ENCODE measurements at places on chromosomes 6 and 20.
A peak's percentile ranks its signal among the peaks of the same experiment; 100 is the strongest.

GRCh38 chr20:33969563-33969962 is 24.1 kb upstream of the RALY start:
- no peak for DNase-seq

GRCh38 chr6:21438237-21438985 is 155.1 kb upstream of the SOX4 start:
- no peak for DNase-seq

GRCh38 chr6:110980227-110980626 is 1.6 kb upstream of the RPF2 start:
- DNase-seq: no peak

GRCh38 chr20:38270869-38271605 is 10.5 kb upstream of the KIAA1755 start:
- DNase-seq: no peak

DNA sequence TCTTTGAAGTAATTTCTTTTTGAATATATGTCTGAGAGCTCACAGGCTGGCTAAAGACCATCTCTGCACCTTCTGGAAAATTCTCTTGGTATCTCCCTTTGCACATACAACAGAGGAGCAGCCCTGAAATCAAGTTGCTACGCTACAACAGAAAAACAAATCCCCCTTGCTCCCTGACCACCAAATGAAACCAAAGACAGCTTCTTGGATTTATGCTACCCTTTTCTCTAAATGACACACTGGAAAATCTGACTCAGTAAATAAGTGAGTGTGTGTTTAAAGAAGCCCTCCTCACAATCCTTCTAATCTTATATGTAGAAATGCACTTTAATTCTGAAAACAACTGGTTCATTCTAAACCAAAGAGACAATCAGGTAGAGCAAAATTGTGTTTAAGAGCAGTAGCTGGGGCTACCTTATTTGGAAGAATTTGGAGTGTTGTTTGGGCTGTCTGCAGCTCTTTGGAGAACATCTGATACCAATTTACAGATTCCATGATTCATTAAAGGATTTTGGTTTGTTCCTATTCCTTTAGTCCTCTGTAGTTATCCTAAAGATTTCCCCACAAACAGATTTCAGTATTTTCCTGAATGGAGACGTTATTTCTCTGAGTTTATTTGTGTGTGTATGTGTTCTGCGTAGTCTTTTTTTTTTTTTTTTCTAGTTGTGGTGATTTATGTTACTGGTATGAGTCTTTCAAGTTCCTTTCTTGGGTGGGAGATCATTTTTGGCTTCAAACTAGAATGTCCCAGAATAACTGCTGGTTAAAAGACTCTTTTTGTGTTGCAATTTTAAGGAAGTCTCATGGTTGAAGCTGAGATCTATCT is 36.4 kb upstream of the UTRN start:
- no peak for DNase-seq

DNA sequence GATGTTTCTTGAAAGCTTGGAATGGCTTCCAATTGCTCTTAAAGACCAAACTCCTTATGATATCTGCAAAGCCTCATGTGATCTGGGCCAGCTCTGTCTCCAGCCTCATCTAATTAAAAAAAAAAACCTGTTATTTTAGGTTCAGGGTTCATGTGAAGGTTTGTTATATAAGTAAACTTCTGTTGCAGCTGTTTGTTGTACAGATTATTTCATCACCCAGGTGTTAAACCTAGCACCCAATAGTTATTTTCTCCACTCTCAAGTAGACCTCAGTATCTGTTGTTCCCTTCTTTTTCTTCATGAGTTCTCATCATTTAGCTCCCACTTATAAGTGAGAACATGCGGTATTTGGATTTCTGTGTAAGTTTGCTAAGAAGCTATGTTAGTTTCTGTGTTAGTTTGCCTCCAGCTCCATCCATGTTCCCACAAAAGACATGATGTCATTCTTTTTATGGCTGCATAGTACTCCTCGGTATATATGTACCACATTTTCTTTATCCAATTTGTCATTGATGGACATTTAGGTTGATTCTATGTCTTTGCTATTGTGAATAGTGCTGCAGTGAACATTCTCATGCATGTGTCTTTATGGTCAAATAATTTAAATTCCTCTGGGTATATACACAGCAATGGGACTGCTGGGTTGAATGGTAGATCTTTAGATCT is 30.2 kb upstream of the TFB1M start:
- DNase-seq: no peak

DNA sequence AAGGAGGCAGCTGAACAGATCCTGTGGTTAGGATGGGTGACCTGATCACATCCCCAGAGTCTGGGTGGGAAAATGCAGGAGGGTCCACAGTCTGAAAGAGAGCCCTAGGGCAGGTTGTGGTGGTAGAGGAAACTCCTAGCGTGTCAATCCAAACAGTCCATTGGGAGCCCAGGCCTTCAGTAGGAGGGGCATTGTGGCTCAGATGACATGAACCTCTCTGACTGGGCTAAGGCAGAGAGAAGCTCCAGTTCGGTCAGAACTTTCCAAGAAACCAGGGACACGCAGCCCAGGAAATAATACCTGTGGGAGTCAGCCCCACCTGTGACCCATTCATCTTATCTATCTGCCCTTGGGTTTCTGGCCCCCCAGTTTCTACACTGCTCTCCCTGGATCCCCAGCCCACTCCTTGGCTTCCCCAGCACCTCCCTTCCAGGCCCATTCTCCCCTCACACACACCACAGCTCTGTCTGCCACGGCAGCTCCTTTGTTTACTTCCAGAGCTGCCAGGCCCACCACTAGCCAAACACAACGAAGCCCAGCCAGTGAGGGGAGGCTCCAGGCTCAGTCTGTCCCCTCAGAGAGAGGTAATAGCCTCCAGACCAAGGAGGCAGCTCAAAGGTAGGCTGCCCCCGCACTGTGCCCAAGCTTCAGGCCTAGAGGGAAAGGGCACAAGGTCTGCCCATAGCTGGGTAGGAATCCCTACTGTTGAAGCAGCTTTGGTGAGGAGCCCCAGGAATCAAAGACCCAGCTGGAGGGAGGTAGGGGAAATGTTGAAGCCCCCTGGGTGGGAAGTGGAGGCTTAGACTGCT is 6.2 kb downstream of the GDF5 start:
- no peak for DNase-seq

- DNase-seq: no peak
Observed at GRCh38 chr20:43442282-43442880, 15.3 kb upstream of the SRSF6 start.

DNA sequence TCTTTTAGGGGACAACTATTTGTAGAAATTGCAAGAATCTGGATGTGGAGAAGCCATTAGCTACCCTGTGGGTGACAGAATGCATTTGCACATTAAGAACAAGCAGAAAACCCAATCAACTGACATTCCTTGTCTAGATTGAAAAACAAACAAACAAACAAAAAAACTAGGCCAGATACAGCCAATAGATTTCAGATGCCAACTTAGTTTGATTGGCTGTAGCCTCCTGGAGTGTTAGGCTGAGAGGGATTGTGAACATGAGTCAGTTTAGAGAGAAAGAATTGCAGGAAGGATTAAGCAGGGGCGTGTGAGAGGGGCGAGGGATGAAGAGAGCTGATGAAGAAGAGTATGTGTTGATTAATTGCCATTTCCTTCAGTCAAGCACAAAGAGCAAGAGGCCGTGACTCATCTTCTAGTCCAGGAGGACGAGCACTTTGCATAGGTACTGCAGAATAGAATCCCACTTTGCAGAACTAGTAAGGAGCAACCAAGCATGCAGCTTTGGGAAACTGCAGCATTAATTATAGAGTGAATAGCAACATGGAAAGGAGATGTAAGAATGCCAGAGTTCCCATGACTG is 188.0 kb upstream of the RAB32 start:
- no peak for DNase-seq

- DNase-seq: no peak
Observed at GRCh38 chr6:148846778-148847761, 100.2 kb downstream of the UST start.

GRCh38 chr6:158648682-158649131 is 1.1 kb upstream of the SYTL3 start:
- peak; percentile 29 for DNase-seq
